ENCODE measurements at places on chromosomes 2 and 18. TPM values are rescaled to one million over a fixed set of nuclear protein-coding genes. Genes with fewer than 3 reads are reported as not detected.

DNA sequence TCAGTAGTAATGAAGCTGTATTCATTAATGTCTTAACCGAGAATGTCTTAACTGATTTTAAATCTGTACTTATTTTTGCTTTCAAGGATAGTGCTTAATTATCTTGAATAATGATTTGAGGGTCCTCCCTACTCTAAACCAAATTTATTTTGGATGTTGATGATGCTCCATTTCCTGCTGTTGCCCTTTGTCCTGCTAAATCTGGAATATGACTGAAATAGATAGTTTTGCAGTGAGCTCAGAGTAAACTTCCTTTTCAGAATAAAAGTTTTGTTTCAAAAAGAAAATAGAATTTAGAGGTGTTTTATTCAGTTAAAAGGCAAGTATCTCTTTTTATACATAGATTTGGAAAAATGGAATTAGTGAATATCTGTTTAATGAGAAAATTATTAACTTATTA lies 8.1 kb downstream of the NBEAL1 start:
- no peak for DNase-seq

- no peak for DNase-seq
Observed at GRCh38 chr2:201118961-201119854, 3.2 kb downstream of the CFLAR start.

STAT4 gene
- 27.3 TPM for total RNA-seq

GRCh38 chr2:106034325-106034724 lies 159.8 kb downstream of the UXS1 start:
- no peak for DNase-seq

DNA sequence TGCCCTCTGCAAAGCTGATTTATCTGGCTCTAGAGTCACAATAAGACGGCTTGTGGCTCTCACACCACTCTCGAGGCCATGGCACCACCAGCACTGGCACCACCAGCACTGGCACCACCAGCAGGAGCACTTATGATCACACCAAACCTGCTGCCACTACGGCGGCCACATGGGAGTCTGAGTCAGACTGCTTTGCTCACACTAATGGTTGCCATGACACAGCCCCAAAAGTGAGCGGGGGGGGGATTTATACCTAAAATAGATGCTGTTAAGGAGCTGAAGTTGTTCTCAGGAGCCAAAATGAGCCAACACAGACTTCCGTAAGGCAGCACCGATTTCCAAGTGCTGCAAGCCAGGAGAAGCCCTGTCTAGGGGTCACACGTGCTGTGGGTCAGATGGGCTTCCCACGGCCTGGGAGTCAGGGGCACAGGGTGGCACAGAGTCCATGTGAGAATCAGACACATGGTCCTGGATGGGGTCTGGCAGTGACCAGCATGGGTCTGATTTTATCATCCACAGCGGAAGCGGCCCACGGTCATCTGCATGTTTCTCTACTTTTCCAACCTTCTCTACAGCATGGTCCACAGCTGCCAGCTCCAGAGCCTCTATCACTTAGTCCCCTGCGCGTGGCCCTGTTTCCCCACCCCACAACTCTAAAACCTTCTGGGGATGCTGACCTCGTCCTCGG lies 16.7 kb downstream of the DNMT3A start:
- peak; percentile 77 for DNase-seq

LYPD6 gene
- total RNA-seq: 0.63 TPM

DNA sequence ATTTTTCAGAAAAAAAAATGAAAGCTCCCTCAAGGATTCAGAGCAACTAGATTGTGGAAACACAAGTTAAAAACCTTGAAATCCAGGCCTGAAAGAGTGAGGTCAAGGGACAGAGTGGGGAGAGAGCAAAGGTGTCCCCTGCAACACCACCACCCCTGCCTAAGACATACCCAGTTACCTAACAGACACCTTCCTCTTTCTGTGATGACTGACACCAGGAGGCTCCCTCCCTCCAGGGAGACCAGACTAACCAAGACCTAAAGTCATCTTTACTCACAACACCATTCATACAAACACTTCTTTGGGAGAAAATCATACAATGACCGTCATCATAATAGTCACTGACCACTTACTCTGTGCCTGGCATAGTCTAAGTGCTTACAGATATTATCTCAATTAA lies 151.8 kb upstream of the NABP1 start:
- no peak for DNase-seq

DNA sequence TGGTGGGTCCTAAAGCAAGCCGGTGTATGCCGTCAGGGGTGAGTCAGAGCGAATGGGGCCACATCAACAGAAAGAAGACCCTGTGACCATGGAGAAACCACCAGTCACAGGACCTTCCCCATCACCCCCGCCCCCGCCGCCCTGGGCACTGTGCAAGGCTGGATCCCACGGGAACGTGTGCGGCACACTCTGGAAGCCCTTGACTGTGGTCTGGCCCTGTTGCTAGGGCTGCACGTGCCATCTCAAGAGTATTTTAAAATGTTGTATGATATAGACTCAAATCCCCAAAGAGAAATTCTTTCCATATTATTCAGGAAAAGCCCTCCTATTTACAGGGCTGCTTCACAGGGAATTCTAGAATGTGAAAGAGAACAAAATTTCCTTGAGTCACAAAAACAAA lies 174.8 kb downstream of the BCL2 start:
- DNase-seq: no peak

C2orf66 gene
- not detected for total RNA-seq

Measured in right atrium auricular region (tissue), 2 donors.